Activated naive CD4-positive, alpha-beta T cell treated with anti-CD3 and anti-CD28 coated beads, Interleukin-2, amount 50 U/mL, for 72 hours (primary cell): ENCODE measurements at places on chromosomes 4 and X. TPM values are rescaled to one million over a fixed set of nuclear protein-coding genes. Genes with fewer than 3 reads are reported as not detected.

GRCh38 chr4:148686449-148686848, 244.2 kb upstream of the NR3C2 start:
- no peak for DNase-seq

GRCh38 chr4:141229408-141230101, 8.9 kb downstream of the ZNF330 start:
- no peak for DNase-seq

DNA sequence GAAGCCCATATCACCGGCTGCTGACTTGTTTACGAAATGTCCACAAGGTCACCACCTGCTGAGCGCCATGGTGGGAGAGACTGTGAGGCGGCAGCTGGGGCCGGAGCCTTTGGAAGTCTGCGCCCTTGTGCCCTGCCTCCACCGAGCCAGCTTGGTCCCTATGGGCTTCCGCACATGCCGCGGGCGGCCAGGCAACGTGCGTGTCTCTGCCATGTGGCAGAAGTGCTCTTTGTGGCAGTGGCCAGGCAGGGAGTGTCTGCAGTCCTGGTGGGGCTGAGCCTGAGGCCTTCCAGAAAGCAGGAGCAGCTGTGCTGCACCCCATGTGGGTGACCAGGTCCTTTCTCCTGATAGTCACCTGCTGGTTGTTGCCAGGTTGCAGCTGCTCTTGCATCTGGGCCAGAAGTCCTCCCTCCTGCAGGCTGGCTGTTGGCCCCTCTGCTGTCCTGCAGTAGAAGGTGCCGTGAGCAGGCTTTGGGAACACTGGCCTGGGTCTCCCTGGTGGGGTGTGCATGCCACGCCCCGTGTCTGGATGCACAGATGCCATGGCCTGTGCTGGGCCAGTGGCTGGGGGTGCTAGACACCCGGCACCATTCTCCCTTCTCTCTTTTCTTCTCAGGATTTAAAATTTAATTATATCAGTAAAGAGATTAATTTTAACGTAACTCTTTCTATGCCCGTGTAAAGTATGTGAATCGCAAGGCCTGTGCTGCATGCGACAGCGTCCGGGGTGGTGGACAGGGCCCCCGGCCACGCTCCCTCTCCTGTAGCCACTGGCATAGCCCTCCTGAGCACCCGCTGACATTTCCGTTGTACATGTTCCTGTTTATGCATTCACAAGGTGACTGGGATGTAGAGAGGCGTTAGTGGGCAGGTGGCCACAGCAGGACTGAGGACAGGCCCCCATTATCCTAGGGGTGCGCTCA, 8.7 kb upstream of the MSANTD1 start:
- DNase-seq: no peak

- no peak for DNase-seq
Observed at GRCh38 chr4:48710446-48711209, 69.5 kb downstream of the FRYL start.

GRCh38 chr4:156547891-156548290, 423.7 kb downstream of the PDGFC start:
- no peak for DNase-seq

GRCh38 chr4:15186149-15186548, 183.9 kb downstream of the CPEB2 start:
- DNase-seq: no peak

- no peak for DNase-seq
Observed at GRCh38 chrX:127571834-127572233, 480.4 kb downstream of the ACTRT1 start.

DNA sequence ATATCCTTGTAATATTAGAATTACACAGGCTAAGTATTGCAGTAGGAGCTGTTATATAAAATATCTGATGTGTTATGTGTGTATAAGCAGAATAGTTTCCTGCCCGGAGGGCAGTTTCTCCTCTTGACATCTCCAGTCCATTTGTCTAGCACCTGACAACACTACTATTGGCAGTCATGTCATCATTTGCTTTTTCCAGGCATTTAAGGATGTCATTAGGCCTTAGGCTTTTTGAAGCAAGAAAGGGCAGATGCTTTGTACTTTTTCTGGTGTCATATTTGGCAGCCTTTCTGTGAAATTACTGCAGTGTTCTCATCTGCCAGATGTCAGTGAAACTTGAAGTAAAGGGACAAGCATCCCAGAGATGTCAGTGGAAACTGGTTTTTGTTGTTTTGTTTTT, 2017.6 kb upstream of the IGFBP7 start:
- no peak for DNase-seq

Gene FAM149A
- 5.1 TPM for total RNA-seq

Gene MSX1
- not detected for total RNA-seq
